ENCODE measurements at places on chromosomes 6 and 20.

DNA sequence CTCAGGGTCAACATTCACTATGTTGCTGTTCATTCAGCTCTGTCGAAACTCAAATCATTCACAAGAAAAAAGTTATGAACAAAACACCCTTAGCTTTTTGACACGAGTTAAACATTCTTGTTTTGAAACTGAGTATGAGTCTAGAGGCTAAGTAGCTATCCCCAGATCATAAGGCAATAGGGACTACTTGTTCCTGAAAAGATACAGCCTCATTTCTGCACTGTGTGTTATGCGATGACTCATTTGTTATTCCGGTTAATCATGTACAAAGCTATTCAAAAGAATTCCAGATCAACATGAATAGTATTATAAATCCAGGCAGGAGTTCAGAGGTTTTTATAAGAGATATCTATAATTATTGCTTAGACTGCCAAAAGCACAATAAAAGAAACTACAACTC is 908.0 kb downstream of the QKI start:
- no peak for DNase-seq

DNA sequence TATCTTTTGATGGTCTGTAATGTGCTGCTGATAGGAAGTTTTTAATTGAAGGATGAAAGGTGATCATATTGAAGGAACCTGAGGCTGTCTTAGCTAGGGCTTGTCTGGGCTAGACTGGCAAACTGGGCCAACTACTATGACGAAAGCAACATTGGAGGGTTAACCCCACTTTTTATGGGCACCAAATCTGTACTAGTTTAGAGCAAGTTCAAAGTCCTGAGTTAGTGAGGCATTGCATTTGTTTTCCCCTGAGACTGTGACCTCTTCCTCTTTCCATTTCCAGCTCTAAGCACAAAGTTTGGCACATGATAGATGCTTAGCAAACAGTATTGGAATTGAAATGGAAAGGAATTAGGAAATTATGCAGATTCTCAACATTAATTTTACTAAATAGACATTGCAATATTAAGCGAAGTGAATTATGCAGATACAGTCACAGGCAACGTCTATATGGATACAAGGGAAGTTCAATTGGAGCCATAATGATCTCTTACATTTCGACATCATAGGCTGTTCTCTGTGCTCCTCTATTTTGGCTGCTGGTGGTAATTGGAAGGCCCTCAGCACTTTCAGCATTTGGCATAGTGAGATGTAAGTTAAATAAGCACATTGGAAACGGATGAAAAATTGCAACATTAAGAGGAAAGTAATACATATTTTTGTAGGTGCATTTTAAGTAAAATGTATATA is 22.2 kb downstream of the CEP57L1 start:
- no peak for DNase-seq

GRCh38 chr6:170345662-170346061 is 39.1 kb downstream of the FAM120B start:
- no peak for DNase-seq

GRCh38 chr20:10201321-10201870 is 17.2 kb upstream of the SNAP25 start:
- no peak for DNase-seq

All from mesothelial cell of epicardium (in vitro differentiated cells).